Panc1 (cell line): ENCODE measurements at places on chromosomes 4 and X. TPM values are rescaled to one million over a fixed set of nuclear protein-coding genes. Genes with fewer than 3 reads are reported as not detected.

The SERTM2 gene
- total RNA-seq, result not detected

The CT45A6 gene
- not detected for total RNA-seq

The HDX gene
- 5.3 TPM for total RNA-seq

The GPR119 gene
- total RNA-seq, result not detected

The UCP1 gene
- total RNA-seq, result not detected

The GALNTL6 gene
- not detected for total RNA-seq

The MAGEB2 gene
- total RNA-seq, result 0.10 TPM

The PHKA1 gene
- 28.6 TPM for total RNA-seq

The NDNF gene
- 0.10 TPM for total RNA-seq

DNA sequence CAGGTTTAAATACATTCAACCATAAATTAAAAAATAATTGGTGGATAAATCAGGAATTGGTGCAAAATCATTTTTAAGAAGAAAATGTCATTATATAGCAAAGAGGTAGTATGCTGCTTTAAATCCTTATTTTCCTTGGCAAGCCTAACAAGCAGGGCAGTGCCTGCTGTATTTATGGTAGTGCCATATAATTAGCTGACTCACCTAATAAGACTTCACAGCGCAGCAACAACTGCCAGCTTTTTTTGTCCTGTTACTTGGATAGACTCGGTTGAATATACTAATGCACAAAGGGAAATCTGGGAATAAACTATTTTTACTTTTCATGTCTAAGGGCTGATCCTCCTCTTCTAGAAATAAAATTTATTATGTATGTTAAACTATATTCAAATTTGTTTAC lies 99.1 kb downstream of the SNCA start:
- DNase-seq, result no peak

GRCh38 chr4:77194989-77195388 lies 38.0 kb downstream of the CCNG2 start:
- DNase-seq, result no peak

GRCh38 chr4:113327494-113327893 lies 278.0 kb downstream of the ANK2 start:
- DNase-seq, result no peak

GRCh38 chr4:31338000-31338399 lies 617.8 kb downstream of the PCDH7 start:
- no peak for DNase-seq

DNA sequence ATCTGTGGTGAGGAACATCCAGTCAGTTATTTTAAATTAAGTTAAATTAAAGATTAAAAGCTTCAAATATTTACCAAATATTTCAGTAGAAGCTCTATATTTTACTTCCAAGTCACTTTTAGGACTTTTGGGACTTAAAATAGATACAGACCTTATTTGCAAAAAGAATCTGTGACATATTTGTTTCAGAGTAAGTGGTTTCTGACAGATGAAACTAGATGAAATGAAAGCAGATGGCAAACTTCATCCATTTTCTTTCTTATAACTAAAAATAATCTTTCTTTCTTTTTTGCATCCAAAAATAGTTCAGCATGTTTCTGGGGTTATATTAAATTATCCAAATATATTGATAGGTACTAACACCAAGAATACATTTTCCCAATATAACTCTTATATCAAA lies 6.6 kb upstream of the UTP3 start:
- DNase-seq, result no peak

- DNase-seq, result no peak
Measured at GRCh38 chr4:106304632-106305031, 11.4 kb downstream of the TBCK start.

GRCh38 chrX:107659768-107660167 lies 31.5 kb downstream of the PRPS1 start:
- DNase-seq, result no peak

DNA sequence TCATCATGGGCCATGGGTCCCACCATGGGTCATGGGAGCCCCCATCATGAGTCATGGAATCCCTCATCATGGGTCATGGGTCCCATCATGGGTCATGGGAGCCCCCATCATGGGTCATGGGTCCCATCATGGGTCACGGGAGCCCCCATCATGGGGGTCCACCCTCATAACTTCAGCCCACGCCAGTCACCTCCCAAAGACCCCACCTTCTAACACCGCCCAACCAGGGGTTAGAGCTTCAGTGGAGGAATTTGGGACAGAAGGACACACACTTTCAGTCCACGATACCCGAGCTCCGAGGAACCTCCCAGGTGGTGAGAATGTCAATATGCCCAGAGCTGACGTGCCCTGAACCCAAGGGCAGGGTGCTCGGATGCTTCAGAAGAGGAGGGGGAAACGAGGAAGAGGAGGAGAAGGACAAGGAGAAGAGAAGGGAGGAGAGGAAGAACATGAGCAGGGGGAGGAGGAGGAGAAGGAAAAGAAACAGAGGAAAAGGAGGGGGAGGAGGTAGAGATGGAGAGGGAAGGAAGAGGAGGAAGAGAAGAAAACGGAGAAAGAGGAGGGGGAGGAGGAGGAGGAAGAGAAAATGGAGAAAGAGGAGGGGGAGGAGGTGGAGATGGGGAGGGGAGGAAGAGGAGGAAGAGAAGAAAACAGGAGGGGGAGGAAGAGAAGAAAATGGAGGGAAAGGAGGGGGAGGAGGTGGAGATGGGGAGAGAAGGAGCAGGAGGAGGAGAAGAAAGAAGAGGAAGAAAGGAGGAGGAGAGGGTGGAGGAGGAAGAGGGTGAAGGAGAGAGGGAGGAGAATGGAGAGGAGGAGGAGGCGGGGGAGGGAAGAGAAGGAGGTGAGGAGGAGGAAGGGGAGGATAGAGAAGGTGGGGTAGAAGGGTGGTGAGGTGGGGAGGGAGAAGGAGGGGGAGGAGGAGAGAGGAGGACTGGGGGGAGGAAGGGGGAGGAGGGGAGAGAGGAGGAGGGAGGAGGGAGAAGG lies 17.7 kb downstream of the IL3RA start:
- DNase-seq, result no peak

GRCh38 chrX:1618689-1619088 lies 3.8 kb downstream of the ASMT start:
- DNase-seq, result no peak

- no peak for DNase-seq
Measured at GRCh38 chr4:145847764-145848163, 90.9 kb downstream of the ZNF827 start.

GRCh38 chr4:129218360-129218759 lies 122.4 kb downstream of the C4orf33 start:
- no peak for DNase-seq

DNA sequence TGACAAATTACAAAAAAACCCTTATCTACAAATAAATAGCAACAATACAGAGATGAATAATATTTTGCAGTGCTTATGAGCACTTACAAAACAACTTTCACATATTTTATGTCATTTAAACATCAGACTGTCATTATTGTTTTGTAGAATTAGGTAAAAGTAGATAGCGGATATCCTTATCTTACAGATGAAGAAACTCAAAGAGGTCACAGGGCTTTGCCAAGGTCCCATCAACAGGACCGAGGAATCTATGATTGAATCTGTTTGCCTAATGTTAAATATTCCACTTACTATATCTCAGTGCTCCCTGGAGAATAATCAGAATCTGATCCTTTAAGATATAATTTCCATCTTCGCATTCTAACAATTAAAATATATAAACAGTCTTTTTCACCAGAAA lies 119.0 kb downstream of the GASK1B start:
- no peak for DNase-seq
